Sigmoid colon (tissue), 7 donors: ENCODE measurements at places on chromosomes 4 and X. TPM values are rescaled to one million over a fixed set of nuclear protein-coding genes. Genes with fewer than 3 reads are reported as not detected.

Gene RS1
- not detected for polyA plus RNA-seq

DNA sequence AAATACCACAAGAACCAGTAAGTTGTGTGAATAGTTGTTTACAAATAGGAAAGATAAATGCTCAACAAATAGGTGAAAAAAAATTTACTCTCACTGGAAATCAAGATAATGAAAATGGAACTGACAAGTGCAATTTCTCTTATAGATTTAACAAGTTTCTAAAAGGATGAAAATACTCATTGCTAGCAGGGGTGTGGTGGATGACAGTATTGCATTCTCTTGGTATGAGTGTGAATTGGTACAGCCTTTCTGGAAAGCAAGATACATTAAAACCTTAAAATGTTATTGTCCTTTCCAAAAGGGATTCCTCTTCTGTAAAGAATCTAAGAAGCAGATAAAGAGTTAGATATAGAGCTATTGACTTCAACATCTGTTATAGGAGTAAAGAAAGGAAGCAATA, 240.0 kb upstream of the RPS6KA3 start:
- H3K27ac ChIP-seq = no peak overlapping the region
- H3K36me3 ChIP-seq = no peaks in the 10 kb centered on the region
- no peaks in the 10 kb centered on the region for H3K27me3 ChIP-seq
- no peaks in the 10 kb centered on the region for H3K4me1 ChIP-seq
- H3K4me3 ChIP-seq = no peak overlapping the region

DNA sequence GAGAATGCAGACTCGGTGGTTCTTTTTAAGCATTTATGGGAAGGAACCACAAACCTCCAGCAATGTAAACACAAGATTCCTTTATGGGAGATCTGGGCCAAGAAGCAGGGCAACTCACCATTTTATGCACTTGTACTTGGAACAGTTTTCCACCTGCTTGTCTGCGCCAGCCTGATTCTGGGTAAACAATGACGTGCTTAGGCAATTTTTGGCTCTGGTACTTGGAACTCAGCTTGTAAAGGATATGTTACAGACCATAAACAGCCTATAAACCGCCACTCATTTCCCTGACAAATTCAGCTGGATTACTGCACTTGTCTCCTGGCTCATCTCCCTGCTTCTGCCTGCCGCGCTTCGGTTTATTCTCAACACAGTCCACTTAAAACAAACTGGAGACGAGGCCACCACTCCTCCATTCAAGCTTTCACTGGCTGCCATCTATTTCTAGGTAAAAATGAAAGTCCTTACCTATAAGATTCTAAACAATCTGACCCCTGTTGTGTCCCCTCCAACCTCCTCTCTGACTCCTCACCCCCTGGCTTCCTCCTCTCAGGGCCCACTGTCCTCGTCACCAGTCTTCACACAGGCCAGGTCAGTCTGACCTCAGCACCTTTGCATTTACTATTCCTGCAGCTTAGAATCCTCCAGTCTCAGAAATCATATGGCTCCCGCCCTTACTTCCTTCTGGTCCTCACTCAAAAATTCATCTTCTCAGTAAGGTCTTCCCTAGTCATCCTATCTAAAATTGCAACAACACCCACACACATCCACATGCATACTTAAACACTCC, 205.9 kb upstream of the GALNT7 start:
- no peaks in the 10 kb centered on the region for H3K36me3 ChIP-seq
- peak overlapping the region; percentile 83 for H3K27ac ChIP-seq
- peaks cover 29% of the 10 kb centered on the region for H3K4me1 ChIP-seq
- H3K4me3 ChIP-seq = no peak overlapping the region

GRCh38 chrX:8987672-8988250, 46.2 kb downstream of the FAM9B start:
- no peak for DNase-seq
- H3K4me3 ChIP-seq = no peak overlapping the region
- H3K27me3 ChIP-seq = no peaks in the 10 kb centered on the region
- no peaks in the 10 kb centered on the region for H3K36me3 ChIP-seq
- no peaks in the 10 kb centered on the region for H3K4me1 ChIP-seq
- no peak overlapping the region for H3K27ac ChIP-seq
